ENCODE measurements at places on chromosomes 11 and 22. TPM values are rescaled to one million over a fixed set of nuclear protein-coding genes. Genes with fewer than 3 reads are reported as not detected.

C11orf97 gene
- total RNA-seq = not detected

TPBGL gene
- not detected for total RNA-seq

CTNND1 gene
- 118 TPM for total RNA-seq

CHRNA10 gene
- 2.5 TPM for total RNA-seq

LRRC51 gene
- total RNA-seq = 9.5 TPM

DNA sequence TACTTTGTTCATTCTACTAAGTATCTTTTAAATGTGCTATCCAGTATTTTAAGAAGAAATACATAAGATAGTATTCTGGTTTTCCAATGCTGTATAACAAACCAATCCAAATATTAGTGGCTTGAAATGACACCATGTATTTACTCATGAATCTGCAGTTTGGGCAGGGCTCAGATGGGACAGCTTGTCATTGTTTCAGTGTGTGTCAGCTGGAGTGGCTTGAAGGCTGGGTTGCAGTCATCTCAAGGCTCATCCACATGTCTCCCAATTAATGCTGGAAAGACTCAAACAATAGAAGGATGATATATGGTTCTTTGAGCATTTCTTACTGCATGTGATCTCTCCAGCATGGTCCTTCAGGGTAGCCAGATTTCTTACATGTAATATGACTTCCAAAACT, 146.2 kb downstream of the ARHGAP42 start:
- DNase-seq = no peak
- no peaks in the 10 kb centered on the region for H3K36me3 ChIP-seq
- H3K4me3 ChIP-seq = no peak overlapping the region
- no peaks in the 10 kb centered on the region for H3K27me3 ChIP-seq
- H3K4me1 ChIP-seq = peaks cover 19% of the 10 kb centered on the region
- H3K27ac ChIP-seq = no peak overlapping the region

DNA sequence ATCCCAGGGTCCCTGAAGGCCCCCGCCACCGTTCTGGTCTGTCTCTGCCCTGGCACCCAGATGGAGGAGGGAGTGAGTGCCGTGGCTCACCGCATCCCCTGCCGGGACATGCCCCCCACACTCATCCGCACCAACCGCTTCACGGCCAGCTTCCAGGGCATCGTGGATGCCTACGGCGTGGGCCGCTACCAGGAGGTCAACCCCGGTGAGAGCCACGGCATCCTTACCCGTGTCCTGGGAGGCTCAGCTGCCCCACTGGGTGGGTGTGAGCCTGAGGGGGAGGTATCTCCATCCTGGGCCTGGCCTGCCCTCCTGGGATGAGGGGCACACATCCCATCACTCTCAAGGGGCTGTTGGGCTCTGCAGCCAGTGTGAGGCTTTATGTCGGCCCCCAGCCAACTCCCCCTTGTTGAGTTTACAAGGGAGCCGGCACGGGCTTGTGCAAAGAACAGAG, 6.1 kb downstream of the TCIRG1 start:
- H3K27me3 ChIP-seq = no peaks in the 10 kb centered on the region
- no peak for DNase-seq
- no peak overlapping the region for H3K27ac ChIP-seq
- H3K4me3 ChIP-seq = no peak overlapping the region

DNA sequence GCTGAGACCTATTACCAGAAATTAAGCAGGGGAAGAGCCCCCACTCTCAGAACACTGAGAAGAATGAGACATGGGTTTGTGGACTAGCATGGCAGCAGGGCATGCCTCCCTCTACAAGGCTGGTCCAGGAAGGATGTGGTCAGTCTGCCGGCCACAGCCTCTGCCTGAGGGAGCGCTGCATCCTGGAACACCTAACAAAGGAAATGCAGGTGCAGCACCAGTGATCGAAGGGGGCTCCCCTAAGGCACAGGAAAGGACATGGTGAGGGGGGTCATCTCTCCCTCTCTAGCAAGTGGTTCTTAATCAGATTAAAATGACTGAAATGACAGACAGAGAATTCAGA, 40.6 kb upstream of the ARL14EP start:
- no peak overlapping the region for H3K27ac ChIP-seq
- peaks cover 6% of the 10 kb centered on the region for H3K4me1 ChIP-seq
- no peaks in the 10 kb centered on the region for H3K27me3 ChIP-seq
- no peak for DNase-seq
- H3K4me3 ChIP-seq = no peak overlapping the region

DNA sequence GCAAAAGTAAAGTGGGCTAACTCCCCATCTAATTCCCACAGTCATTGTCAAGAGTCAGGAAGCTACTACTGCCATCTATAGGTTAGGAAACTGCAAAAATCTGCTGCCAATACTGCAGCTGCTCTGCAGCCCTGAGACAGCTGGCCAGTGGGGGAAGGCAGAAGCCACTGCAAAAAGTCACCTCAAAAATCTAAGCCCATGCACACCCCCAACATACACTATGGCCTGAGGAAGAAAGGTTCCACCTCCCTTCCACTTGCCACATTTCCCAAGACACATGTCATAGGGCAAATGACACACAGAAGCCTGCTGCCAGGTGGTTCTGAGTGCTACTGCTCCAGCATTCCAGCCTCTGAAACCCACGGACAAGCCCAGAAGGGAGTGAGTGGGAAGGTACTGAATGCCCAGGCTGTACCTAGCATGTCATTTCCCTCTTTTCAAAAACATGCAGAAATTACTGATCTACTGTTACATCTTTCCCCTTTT, 36.9 kb downstream of the DGCR2 start:
- H3K4me3 ChIP-seq = no peak overlapping the region
- peaks cover 5% of the 10 kb centered on the region for H3K4me1 ChIP-seq
- DNase-seq = peak; percentile 38
- H3K27ac ChIP-seq = no peak overlapping the region
- H3K27me3 ChIP-seq = no peaks in the 10 kb centered on the region
- H3K36me3 ChIP-seq = peaks cover 53% of the 10 kb centered on the region

- H3K4me3 ChIP-seq = no peak overlapping the region
- no peaks in the 10 kb centered on the region for H3K4me1 ChIP-seq
- H3K36me3 ChIP-seq = no peaks in the 10 kb centered on the region
Measured at GRCh38 chr11:117878314-117878938, 2.0 kb upstream of the FXYD6 start.

DNA sequence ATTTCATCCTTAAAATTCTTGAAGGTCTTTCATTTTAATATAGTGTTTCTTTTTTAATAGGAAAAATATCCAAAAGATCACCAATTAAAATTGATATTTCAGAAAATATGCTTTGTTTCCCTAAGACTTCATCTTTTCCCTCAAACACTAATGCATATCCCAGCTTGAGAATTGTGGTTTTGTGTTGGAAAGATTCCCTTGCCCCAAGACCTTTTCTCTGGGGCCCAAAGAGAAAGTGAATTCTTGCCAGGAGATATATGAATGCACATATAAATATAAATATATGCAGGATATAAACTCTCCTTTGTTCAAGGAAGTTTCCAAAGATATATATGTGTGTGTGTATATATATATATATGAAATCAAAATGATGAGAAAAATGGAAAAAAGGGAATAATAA, 241.2 kb downstream of the FAM76B start:
- peaks cover 5% of the 10 kb centered on the region for H3K4me1 ChIP-seq
- no peaks in the 10 kb centered on the region for H3K27me3 ChIP-seq
- H3K36me3 ChIP-seq = no peaks in the 10 kb centered on the region

DNA sequence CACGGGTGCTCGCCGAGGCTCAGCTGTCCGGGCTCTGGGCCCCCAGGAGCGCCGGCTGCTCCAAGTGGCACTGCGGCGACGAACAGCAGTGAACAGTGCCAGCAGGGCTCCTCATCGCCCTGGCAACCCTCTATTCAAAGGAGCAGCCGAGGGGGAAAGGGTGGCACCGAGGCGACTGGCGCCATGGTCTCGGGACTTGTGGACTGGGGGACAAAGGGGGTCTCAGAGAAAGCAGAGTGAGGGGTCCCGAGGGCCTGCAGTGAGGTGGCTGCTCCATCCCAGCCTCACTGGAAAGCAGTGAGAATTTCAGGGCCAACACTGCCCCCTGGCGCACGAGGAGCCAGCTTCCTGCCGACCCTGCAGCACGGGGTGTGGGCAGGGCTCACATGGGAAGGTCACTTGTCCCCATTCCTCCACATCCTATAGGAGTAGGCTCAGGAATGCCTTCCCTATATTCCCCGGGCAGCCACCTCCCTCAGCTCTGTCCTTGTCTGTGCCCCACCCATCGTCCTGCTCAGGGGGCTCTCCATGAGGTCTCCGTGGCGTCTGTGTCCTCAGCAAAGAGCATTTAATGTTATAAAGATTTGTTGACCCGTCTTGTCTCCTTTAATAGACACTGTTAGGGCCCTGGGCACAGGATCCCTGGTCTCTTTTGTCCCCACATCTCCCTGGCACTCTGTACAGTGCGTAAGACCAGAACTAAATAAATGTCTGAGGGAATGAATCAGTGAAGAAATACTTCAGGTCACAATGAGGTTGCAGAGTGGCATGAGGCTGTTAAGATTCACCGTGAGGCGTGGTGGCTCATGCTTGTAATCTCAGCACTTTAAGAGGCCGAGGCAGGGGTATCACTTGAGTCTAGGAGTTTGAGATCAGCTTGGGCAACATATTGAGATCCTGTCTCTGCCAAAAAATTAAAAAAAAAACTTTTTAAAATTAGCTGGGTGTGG, 26.4 kb downstream of the LRFN4 start:
- H3K27ac ChIP-seq = no peak overlapping the region
- H3K36me3 ChIP-seq = peaks cover 6% of the 10 kb centered on the region
- no peak overlapping the region for H3K4me3 ChIP-seq
- peak; percentile 56 for DNase-seq
- H3K4me1 ChIP-seq = peaks cover 54% of the 10 kb centered on the region
- H3K27me3 ChIP-seq = no peaks in the 10 kb centered on the region

GRCh38 chr22:17808693-17809403, 34.6 kb upstream of the BID start:
- peaks cover 48% of the 10 kb centered on the region for H3K36me3 ChIP-seq
- H3K27ac ChIP-seq = peak overlapping the region; percentile 27
- H3K4me1 ChIP-seq = no peaks in the 10 kb centered on the region
- no peak for DNase-seq
- no peak overlapping the region for H3K4me3 ChIP-seq

DNA sequence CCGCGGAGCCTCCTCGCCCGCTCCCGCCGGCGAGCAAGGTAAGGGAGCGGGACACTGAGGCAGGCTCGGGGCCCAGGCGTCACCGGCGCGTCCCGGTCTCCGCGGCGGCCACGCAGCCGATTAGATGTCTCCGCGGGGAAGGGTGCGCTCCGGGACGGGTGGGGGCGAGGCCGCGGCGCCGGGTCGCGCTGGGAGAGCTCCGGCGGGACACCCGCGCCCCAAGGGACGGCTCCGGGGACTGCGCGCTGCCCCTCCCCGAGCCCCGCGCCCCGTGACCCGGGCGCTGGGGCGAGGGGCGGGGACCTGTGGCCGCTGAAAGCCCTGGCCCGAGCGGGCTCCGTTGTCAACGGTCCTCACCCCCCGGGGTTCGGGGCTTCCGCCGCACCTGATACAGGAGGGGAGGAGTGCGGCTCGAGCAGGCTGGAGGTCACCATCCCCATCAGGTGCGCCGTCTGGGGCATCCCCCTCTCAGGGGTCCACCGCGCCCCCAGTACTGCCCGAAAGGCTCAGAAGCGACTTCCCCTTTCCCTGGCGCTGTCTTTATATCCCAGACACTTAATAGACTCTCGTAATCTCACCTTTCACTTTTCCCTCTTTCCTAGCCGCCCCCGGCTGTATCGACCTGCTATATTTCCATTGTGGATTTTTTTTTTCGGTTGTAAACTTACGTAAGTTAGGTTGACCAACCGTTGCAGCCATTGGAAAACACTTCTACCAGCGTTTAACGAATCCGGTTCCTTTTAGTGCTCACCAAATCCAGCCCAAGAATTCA, 573 bp downstream of the PPFIA1 start:
- peak overlapping the region; percentile 88 for H3K27ac ChIP-seq
- DNase-seq = peak; percentile 44
- peaks cover 36% of the 10 kb centered on the region for H3K36me3 ChIP-seq
- no peaks in the 10 kb centered on the region for H3K27me3 ChIP-seq

GRCh38 chr22:26839216-26839615, 181.8 kb downstream of the MIAT start:
- H3K27ac ChIP-seq = no peak overlapping the region
- no peaks in the 10 kb centered on the region for H3K4me1 ChIP-seq
- DNase-seq = no peak
- no peaks in the 10 kb centered on the region for H3K36me3 ChIP-seq
- H3K4me3 ChIP-seq = no peak overlapping the region

DNA sequence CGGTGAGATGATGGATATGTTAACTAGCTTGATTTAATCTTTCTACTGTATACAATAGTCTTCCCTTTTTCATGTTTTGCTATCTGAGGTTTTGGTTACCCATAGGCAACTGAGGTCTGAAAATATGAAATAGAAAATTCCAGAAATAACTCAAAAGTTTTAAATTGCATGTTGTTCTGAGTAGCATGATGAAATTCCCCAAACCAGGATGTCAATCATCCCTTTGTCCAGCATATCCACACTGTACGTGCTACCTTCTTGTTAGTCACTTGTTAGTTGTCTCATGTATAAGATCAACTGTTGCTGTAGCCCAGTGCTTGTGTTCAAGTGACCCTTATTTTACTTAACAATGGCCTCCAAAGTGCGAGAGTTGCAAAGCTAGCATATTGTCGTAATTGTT, 21.2 kb upstream of the OR10W1 start:
- H3K27me3 ChIP-seq = no peaks in the 10 kb centered on the region
- H3K27ac ChIP-seq = no peak overlapping the region
- no peak for DNase-seq
- no peak overlapping the region for H3K4me3 ChIP-seq
- no peaks in the 10 kb centered on the region for H3K4me1 ChIP-seq

- no peak overlapping the region for H3K27ac ChIP-seq
- H3K4me3 ChIP-seq = no peak overlapping the region
- H3K36me3 ChIP-seq = peaks cover 11% of the 10 kb centered on the region
- H3K4me1 ChIP-seq = peaks cover 44% of the 10 kb centered on the region
Measured at GRCh38 chr11:108670451-108670850, 5.6 kb downstream of the DDX10 start.

DNA sequence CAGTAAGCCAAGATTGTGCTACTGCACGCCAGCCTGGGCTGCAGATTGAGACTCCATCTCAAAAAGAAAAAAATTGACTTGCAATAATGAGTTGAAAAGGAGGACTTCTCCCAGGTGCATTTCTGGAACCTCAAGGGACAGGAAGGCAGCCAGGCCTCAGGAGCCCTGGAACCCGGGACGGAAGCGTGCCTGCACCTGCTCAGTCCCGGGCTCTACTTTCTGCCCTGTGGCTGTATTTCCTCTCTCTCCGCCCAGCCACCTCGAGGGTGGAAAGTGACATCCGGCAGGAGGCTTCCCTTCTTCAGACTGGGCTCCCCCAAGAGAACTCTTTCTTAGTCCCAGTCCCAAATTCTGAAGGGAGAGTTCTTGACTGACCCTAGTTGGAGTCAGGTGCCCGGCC, 20.2 kb upstream of the GAL start:
- H3K27me3 ChIP-seq = peaks cover 45% of the 10 kb centered on the region
- DNase-seq = no peak
- H3K4me3 ChIP-seq = no peak overlapping the region

GRCh38 chr11:5460983-5461621, 12.0 kb downstream of the OR51I2 start:
- no peak overlapping the region for H3K4me3 ChIP-seq
- no peak overlapping the region for H3K27ac ChIP-seq
- no peaks in the 10 kb centered on the region for H3K27me3 ChIP-seq
- no peaks in the 10 kb centered on the region for H3K4me1 ChIP-seq
- no peaks in the 10 kb centered on the region for H3K36me3 ChIP-seq
- no peak for DNase-seq

- no peaks in the 10 kb centered on the region for H3K36me3 ChIP-seq
- no peaks in the 10 kb centered on the region for H3K27me3 ChIP-seq
- H3K27ac ChIP-seq = no peak overlapping the region
Measured at GRCh38 chr11:132158091-132158490, 787.7 kb downstream of the NTM start.

GRCh38 chr11:2665526-2666400, 34.0 kb downstream of the KCNQ1OT1 start:
- no peak overlapping the region for H3K27ac ChIP-seq
- no peak overlapping the region for H3K4me3 ChIP-seq
- H3K36me3 ChIP-seq = peaks cover 4% of the 10 kb centered on the region
- H3K27me3 ChIP-seq = no peaks in the 10 kb centered on the region
- no peaks in the 10 kb centered on the region for H3K4me1 ChIP-seq
- DNase-seq = no peak

Measured in MCF 10A (cell line).